ENCODE measurements at places on chromosomes 6 and 20.

DNA sequence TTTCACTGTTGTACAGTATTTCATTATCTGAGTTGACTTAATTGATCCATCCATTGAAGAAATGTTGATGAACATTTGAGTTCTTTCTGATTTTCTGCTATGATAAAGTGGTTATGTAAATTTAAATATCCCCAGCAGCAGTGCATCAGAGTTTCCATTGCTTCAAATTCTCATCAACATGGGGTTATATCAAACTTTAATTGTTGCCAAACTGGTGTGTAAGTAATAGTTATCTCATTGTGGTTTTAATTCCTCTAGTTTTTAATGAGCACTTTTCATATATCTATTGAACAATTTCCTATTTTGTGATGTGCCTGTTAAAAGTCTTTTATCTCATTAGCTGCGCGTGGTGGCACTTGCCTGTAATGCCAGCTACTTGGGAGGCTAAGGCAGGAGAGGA lies 18.1 kb downstream of the ZNFX1 start:
- no peak for DNase-seq

DNA sequence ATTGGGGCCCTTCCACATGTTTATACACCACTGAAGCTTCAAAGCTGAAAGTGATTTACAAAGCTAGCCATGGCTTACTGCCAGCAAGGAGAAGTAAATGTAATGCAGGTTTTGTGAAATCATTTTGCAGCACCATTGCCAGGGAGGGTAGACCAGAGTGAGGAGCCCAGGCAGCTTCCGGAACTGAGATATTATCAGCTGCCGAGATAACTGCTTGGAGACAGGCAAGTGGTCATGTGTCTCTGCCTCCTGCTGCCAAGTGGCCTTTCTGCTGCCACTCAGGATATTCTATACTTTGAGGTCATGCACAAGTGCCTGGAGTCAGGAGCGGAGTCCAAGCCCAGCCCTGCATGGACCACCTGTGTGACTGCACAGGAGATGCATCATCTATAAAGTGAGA lies 160.2 kb downstream of the SYNDIG1 start:
- DNase-seq, result no peak

DNA sequence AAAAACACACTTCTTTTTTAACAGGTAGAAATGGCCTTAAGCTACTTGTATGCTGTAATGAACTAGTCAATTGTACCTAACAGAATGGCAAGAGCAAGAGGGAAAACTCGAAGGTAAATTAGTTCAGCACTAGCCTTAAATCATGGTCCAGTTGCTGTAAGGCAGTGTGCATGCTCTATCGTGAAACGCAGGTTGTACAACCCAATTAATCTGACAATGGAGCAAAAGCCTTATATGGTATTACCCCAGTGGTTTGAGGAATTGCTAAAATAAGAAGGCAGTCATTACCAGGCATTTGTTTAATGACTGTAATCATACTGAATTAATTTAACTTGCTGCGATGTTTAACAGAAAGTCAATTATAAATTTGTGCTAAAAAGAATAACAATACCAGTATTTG lies 69.3 kb upstream of the SOX4 start:
- DNase-seq, result no peak

DNA sequence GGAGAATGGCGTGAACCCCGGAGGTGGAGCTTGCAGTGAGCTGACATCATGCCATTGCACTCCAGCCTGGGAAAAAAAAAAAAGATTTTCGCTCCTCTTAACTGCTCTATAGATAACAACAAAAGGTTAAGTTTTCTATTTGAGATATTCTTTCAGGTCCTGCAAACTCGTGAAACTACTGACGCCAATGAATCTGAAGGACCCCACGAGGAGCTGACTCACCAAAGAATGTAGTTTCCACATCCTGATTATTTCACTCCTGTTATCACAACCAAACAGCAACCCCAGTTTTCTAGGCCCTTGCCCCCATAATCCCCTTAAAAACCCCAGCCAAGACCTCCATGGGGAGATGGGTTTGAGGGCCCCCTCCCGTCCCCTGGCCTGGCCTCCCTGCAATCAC lies 58.7 kb downstream of the OTOR start:
- DNase-seq, result no peak

DNA sequence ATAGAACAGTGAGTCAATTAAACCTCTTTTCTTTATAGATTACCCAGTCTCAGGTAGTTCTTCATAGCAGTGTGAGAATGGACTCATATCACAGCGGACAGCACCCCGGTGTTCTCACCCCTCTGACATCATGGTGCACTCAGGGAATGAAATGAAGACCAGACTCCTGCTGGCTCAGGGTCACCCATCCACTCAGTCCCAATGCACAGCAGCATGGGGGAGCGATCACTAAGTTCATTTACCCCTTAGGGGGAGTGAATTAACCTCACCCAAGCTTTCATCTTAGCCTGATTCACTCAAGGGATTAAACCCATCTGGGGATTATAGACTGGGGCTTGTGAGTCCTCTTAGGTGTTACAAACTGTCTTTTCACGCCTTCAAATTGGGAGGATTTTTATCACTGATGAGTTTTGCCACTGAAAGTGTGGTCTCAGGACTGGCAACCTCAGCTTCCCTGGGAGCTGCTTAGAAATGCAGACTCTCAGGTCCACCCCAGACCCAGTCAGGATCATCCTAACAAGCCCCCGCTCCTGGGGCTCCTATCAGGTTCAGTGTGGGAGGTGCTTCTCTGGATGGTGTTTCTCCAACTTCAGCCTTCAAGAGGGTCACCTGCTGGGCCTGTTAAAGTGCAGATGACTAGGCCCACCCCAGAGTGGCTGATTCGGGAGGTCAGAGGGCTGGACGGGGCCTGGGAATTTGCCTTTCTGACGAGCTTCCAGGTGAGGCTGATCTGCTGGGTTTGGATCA lies 44.3 kb upstream of the FRMD1 start:
- DNase-seq, result no peak

DNA sequence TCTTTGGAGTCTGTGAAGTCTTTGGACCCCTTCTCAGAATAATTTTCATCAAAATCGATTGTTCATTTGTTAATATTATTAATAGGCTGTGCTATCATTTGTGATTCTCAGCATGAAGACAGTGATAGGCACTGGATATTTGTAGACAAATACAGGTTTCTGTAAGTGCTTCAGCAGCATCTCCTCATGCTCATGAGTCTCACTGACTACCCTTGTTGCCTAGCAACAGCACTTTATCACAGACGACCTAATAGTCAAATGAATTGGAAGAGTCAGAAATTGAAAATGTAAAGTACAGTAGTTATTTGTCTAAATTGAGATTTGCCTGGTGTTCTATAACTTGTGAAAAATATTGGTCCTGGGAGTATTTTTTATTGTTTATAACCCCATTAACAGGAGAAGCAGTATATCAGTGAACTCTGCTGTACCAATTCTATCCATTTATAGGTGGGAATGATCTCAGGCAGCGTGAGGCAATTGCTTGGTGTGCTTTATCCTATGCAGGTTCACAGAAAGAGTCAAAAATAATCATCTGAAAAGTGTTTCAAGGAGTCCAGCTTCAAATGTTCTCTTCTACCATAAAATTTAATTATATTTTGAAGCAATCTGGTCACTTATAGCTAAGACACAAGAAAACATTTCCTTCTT lies 684.6 kb downstream of the RFPL4B start:
- no peak for DNase-seq

- no peak for DNase-seq
Measured at GRCh38 chr6:46918806-46919205, 2.9 kb downstream of the ADGRF5 start.

- DNase-seq, result peak; percentile 3
Measured at GRCh38 chr6:70884074-70884983, 72.5 kb downstream of the B3GAT2 start.

GRCh38 chr6:8175046-8175777 lies 72.9 kb upstream of the EEF1E1 start:
- DNase-seq, result no peak

GRCh38 chr6:12916006-12916405 lies 199.4 kb downstream of the PHACTR1 start:
- no peak for DNase-seq

DNA sequence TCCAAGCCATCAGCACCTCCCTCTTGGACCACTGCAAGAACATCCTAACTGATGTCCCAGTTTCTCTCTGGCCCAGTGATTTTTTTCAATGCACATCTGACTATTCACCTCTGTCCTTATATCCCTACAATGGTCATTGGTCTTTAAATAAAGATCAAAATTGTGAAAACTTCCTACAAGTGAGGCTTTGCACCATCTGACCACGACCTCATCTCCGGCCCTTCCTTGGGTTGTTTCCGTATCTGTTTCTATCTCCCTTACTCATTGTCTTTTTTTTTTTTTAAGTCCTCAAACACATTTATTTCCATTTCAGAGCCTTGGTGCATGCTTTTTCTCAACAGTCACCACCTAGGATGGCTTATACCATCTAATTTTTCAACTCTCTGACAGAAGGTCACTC lies 88.1 kb downstream of the IPCEF1 start:
- DNase-seq, result no peak
